Central memory CD8-positive, alpha-beta T cell (primary cell): ENCODE measurements at places on chromosomes 7 and 10.

DNA sequence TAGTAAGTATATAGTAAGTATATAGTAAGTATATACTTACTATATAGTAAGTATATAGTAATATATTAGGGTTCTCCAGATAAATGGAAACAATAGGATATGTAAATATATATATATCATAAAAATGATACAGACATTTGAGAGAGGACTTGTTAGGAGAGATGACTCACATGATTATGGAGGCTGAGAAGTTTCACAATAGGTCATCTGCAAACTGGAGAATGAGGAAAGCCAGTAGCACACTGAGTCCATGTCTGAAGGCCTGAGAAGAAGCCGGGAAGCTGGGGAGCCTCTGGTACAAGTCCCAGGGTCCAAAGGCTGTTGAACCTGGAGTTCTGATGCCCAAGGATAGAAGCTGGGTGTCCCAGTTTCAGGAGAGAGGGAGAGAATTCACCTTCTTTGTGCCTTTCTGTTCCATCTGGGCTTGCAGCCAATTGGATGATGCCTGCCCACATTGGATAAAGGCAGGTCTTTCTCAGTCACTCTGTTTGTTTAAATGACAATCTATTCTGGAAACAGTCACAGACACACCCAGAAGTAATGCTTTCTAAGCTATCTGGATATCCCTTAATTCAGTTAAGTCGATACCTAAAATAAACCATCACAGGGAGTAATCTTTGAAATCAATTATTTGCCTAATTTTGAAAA lies 205.5 kb upstream of the CDC14C start:
- no peak for DNase-seq

GRCh38 chr7:43112941-43113621 lies 634 bp downstream of the HECW1 start:
- DNase-seq: no peak

DNA sequence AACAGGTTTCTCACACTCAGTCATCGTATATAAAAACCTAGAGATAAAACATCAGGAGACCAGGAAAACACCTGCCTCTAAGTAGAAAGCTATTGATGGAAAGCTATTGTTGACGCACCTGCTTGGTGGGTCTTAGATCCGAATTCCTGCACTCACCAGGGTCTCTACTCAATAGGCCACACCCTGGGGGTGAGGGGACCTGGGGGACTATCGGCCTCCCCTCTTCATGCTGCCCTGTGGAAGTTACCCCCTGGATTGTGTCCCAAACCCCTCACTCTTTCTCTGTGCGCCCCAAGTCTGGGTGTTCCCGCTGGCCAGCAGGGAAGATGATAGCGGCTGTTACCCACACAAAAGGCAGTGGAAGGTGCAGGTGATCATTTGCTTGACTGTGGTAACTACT lies 313.0 kb downstream of the WDR37 start:
- no peak for DNase-seq

DNA sequence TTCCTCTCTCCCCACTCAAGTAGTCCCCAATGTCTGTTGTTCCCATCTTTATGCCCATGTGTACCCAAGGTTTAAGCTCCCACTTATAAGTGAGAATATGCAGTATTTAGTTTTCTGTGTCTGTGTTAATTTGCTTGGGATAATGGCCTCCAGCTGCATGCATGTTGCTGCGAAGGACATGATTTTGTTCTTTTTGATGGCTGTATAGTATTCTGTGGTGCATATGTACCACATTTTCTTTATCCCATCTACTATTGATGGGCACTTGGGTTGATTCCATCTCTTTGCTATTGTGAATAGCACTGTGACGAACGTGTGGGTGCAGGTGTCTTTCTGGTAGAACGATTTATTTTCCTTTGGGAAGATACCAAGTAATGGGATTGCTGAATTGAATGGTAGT lies 170.2 kb upstream of the AUTS2 start:
- no peak for DNase-seq

DNA sequence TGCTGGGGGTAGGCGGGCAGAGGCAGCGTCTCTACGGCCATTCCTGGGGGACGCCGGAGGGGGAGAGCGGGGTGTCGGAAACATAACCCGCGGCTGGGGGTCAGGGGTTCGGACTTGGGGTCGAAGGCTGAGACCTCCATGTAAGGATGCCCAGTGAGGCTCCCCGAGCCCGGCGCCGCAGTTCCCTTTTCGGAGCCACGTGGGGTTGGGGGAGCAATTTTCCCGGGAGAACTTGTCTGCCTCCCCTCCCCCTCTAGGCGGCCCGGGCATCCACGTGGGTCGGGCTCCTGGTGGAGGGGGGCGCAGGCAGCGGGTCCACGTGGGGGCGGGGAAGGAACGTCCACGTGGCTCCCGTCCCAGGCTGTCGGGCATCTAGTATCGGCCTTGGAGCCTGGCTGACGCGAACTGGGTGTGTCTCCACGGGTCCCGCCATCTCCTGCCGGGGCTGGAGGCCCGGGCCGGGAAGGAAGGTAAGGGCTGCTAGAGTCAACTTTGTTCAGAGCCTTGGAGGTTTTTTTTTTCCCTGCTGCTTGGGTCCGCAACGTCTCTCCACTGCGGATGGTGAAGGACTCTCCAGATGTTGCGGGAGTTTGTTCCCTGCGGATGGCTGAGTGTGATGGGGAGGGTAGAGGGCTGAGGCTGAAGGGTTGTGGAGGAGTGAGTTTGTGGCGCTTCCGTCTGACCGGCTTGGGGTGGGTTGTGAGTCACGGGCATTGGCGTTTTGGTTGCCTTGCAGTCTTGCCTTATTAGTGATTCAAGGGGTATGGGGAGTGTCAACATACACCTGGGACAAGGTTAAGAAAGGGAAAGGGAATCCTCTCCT lies 744 bp downstream of the PPRC1 start:
- no peak for DNase-seq

GRCh38 chr7:113044394-113044793 lies 42.2 kb downstream of the GPR85 start:
- DNase-seq: no peak

GRCh38 chr7:28576656-28577055 lies 164.3 kb downstream of the CREB5 start:
- DNase-seq: no peak

- DNase-seq: no peak
Observed at GRCh38 chr7:28086198-28086597, 94.4 kb downstream of the JAZF1 start.

DNA sequence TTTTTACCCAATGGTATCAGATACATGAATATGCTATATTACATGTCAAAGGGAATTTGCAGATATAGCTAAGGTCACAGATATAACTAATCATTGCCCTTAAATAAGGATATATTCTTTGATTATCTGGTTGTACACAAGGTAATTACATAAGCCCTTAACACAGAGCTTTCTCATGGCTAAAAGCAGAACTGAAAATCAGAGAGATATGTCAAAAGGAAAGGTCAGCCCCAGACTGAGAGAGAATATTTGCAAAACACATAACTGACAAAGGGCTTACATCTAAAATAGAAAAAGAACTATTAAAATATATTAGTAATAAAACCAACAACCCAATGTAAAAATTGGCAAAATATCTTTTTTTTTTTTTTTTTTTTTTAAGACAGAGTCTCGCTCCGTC lies 1029.5 kb upstream of the LRRN3 start:
- no peak for DNase-seq

DNA sequence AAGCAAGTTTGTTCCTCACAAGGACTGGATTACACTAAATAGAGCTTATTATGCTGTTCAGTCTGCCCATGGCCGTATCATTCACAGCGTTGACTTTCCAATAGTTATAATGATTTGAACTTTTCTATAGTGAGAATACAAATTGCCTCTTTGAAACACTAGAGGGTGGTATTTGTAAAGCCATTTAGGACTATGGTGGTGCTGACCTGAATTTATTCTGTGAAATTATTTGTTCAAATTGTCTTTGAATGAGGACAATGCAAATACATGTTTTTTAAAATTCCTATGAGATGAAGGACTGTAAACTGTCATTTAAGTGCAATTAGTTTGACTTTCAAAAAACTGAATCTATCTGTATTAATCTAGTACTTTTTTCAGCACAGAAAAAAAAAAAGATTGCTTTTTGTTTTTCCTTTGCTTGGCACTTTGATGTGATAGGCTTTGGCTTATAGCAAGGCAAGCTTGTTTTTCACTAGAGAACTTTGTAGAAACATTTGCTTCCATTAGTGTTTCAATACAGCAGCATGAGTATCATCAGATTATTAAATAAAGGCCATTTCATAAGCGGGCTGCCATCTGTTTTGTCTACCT lies 122.7 kb upstream of the TMEM229A start:
- no peak for DNase-seq

DNA sequence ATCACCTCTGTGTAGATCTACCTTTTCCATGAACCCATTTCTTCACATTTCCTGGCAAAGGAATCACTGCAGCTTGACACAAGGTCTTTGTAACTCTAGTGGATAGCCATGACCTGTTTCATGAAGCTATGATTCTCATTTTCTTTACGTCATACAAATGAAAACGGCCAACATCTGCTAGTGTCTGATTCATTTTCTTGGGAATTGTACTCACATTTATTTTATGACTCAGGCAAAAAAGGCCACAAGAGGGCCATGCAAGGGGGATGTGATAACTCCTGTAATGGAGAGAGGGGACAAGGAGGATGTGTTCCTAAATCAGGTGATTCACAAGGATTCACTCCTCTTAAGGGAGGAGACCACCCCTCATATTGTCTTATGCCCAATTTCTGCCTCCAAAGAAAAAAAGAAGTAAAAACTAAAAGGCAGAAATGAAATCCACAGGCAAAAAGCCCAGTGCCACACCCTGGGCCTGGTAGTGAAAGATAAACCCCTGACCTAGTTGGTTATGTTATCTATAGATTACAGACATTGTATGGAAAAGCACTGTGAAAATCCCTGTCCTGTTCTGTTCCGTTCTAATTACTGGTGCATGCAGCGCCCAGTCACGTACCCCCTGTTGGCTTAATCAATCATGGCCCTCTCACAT lies 249.9 kb downstream of the IPMK start:
- DNase-seq: no peak
